Activated CD4-positive, alpha-beta T cell treated with anti-CD3 and anti-CD28 coated beads, Interleukin-2, amount 10 ng/mL, durations not matched to agents 24 days and 14 days (primary cell): ENCODE measurements at places on chromosomes 16 and 17. TPM values are rescaled to one million over a fixed set of nuclear protein-coding genes. Genes with fewer than 3 reads are reported as not detected.

DNA sequence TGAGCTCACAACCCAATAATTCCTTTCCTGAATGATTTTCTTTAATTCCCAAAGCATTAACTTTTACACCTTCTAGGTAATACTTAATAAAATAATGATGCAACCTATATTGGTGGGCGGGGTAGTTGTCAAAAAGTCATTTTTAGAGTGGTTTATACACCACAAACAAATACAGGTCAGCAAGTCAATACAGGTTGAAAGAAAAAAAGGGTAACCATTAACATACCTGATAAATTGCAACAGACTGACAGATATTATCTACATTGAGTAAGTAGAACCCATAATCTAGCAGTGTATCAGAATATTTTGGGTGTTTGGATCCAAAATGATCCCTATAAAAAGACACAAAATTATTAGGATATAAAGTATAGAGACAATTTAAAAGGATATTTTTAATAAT, 39.3 kb downstream of the CHCT1 start:
- H3K36me3 ChIP-seq = peaks cover 48% of the 10 kb centered on the region
- no peaks in the 10 kb centered on the region for H3K4me1 ChIP-seq
- no peaks in the 10 kb centered on the region for H3K27me3 ChIP-seq
- H3K4me3 ChIP-seq = no peak overlapping the region
- H3K27ac ChIP-seq = no peak overlapping the region
- no peak for DNase-seq

DNA sequence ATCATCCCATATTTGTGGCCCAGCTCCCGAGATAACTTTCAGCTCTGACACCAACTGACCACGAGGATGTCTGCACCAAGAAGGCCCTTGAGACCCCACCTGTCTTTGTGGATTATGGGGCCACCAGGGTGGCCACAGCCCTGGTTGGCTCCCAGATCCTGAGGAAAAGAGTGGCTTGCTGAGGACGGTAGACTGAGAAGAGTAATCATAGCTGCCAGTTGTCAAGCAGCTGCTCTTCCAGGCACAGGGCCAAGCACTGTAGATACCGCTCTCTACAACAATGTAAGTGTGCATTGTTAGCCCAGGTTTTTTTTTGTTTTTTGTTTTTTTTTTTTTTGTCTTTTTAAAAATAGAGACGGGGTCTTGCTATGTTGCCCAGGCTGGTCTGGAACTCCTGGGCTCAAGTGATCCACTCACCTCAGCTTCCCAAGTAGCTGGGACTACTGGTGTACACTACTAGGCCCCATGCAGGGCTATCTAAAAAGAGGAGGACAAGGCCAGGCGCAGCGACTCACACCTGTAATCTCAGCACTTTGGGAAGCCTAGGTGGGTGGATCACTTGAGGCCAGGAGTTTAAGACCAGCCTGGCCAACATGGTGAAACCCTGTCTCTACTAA, 9.6 kb downstream of the ZNF205 start:
- no peak overlapping the region for H3K4me3 ChIP-seq
- peaks cover 24% of the 10 kb centered on the region for H3K4me1 ChIP-seq
- no peak overlapping the region for H3K27ac ChIP-seq

MRPL45 gene
- total RNA-seq = 42.9 and 45.5 TPM in 2 replicates

HNF1B gene
- 2.2 and 2.9 TPM in 2 replicates for total RNA-seq
